ENCODE measurements at places on chromosomes 1 and 21.

GRCh38 chr1:43129426-43129825 lies 42.7 kb downstream of the EBNA1BP2 start:
- DNase-seq, result no peak
- H3K4me3 ChIP-seq, result no peak overlapping the region
- H3K36me3 ChIP-seq, result no peaks in the 10 kb centered on the region
- H3K4me1 ChIP-seq, result no peaks in the 10 kb centered on the region

GRCh38 chr1:164858096-164858632 lies 299.2 kb downstream of the PBX1 start:
- peaks cover 13% of the 10 kb centered on the region for H3K27me3 ChIP-seq
- H3K4me1 ChIP-seq, result no peaks in the 10 kb centered on the region
- no peak overlapping the region for H3K27ac ChIP-seq
- H3K4me3 ChIP-seq, result no peak overlapping the region
- no peak for DNase-seq

- H3K27me3 ChIP-seq, result peaks cover 89% of the 10 kb centered on the region
- no peak overlapping the region for H3K27ac ChIP-seq
- no peak for DNase-seq
- H3K4me1 ChIP-seq, result no peaks in the 10 kb centered on the region
- H3K36me3 ChIP-seq, result no peaks in the 10 kb centered on the region
Measured at GRCh38 chr1:205523261-205523890, 18.9 kb downstream of the CDK18 start.

- no peak for DNase-seq
- no peak overlapping the region for H3K27ac ChIP-seq
- H3K36me3 ChIP-seq, result no peaks in the 10 kb centered on the region
- H3K4me1 ChIP-seq, result peaks cover 12% of the 10 kb centered on the region
Measured at GRCh38 chr1:156372265-156372586, 3.2 kb downstream of the RHBG start.

- no peaks in the 10 kb centered on the region for H3K36me3 ChIP-seq
- peak; percentile 42 for DNase-seq
- no peak overlapping the region for H3K4me3 ChIP-seq
- no peak overlapping the region for H3K27ac ChIP-seq
- peaks cover 71% of the 10 kb centered on the region for H3K27me3 ChIP-seq
Measured at GRCh38 chr1:7646981-7647901, 123.9 kb upstream of the VAMP3 start.

GRCh38 chr1:183996396-183996795 lies 41.1 kb downstream of the COLGALT2 start:
- DNase-seq, result no peak
- H3K36me3 ChIP-seq, result no peaks in the 10 kb centered on the region
- H3K4me3 ChIP-seq, result no peak overlapping the region
- H3K27me3 ChIP-seq, result no peaks in the 10 kb centered on the region

GRCh38 chr1:156848461-156849150 lies 10.3 kb downstream of the INSRR start:
- no peak for DNase-seq
- no peak overlapping the region for H3K27ac ChIP-seq
- no peak overlapping the region for H3K4me3 ChIP-seq
- H3K27me3 ChIP-seq, result peaks cover 80% of the 10 kb centered on the region
- H3K4me1 ChIP-seq, result peaks cover 22% of the 10 kb centered on the region

GRCh38 chr1:201533836-201534235 lies 5.1 kb upstream of the NAV1 start:
- H3K27me3 ChIP-seq, result no peaks in the 10 kb centered on the region
- H3K27ac ChIP-seq, result no peak overlapping the region
- peaks cover 20% of the 10 kb centered on the region for H3K4me1 ChIP-seq
- no peak for DNase-seq

DNA sequence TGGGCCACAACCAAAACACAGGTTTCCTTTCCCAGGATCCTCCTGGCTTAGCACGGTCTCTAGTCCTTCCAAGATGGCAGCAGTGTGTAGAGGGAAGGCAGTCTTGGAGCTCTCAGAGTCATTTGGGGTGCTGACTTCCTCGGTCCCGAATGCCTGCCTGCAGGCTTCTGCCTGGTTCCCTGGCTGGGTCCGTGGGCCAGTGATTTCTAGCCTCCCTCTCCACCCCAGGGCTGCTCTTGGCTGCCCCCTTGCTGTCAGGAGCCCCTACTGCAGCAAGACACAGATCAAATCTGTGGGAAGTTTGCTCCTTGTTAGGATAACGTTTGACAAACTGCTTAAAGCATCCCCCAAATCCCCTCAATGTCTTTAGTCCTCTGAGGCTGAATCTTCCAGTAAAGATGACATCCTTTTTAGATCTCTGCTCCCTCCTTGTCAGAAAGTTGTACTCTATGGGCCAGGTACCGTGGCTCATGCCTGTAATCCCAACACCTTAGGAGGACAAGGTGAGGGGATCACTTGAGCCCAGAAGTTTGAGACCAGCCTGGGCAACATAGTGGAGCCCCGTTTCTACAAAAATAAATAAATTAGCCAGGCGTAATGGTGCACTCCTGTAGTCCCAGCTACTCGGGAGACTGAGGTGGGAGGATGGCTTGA lies 272.5 kb downstream of the RRAGC start:
- H3K4me1 ChIP-seq, result no peaks in the 10 kb centered on the region
- DNase-seq, result no peak
- no peaks in the 10 kb centered on the region for H3K36me3 ChIP-seq
- H3K4me3 ChIP-seq, result no peak overlapping the region
- H3K27ac ChIP-seq, result no peak overlapping the region

DNA sequence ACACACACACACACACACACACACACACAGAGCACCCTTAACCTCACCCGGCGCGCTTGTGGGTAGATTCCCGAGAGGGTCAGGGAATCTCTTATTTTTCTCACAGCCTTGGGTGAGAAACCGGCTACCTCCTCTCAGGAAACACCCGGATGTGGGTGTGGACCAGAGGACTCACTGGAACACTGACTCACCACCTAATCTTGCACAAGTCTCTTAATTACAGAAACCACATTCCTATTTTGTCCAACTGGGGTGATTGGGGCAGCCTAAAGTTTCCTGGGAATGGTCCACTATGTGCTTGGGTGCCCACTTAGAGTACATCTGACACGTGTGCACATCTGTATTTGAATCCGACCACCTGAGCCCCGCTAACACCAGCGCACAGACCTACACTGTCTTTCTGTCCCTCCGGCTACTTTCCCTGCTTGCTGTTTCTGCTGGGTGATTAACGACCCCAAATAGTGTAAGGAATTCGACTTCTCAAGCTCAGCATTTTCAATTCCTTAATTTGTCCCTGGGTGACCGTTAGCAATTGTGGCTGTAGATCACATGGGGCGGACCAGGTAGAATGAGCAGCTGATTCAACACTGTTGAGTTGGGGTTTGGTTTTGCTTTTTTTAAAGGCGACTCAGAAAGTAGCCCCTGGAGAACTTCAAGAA lies 14.0 kb upstream of the TBX15 start:
- no peak overlapping the region for H3K4me3 ChIP-seq
- peaks cover 29% of the 10 kb centered on the region for H3K4me1 ChIP-seq
- no peaks in the 10 kb centered on the region for H3K36me3 ChIP-seq
- peak; percentile 66 for DNase-seq

- DNase-seq, result peak; percentile 45
- no peaks in the 10 kb centered on the region for H3K4me1 ChIP-seq
- peaks cover 6% of the 10 kb centered on the region for H3K36me3 ChIP-seq
- no peaks in the 10 kb centered on the region for H3K27me3 ChIP-seq
Measured at GRCh38 chr1:243343970-243344937, 88.4 kb downstream of the SDCCAG8 start.

GRCh38 chr1:66571789-66572188 lies 37.8 kb downstream of the SGIP1 start:
- no peaks in the 10 kb centered on the region for H3K36me3 ChIP-seq
- H3K4me1 ChIP-seq, result peaks cover 1% of the 10 kb centered on the region
- DNase-seq, result peak; percentile 88
- no peaks in the 10 kb centered on the region for H3K27me3 ChIP-seq

- peaks cover 19% of the 10 kb centered on the region for H3K4me1 ChIP-seq
- peaks cover 38% of the 10 kb centered on the region for H3K27me3 ChIP-seq
- no peak for DNase-seq
- peaks cover 3% of the 10 kb centered on the region for H3K36me3 ChIP-seq
- H3K27ac ChIP-seq, result no peak overlapping the region
Measured at GRCh38 chr1:206116191-206116872, 856 bp downstream of the AVPR1B start.

GRCh38 chr1:157357111-157357510 lies 195.2 kb downstream of the FCRL5 start:
- peaks cover 15% of the 10 kb centered on the region for H3K27me3 ChIP-seq
- H3K4me3 ChIP-seq, result no peak overlapping the region
- H3K4me1 ChIP-seq, result no peaks in the 10 kb centered on the region
- H3K27ac ChIP-seq, result no peak overlapping the region
- no peaks in the 10 kb centered on the region for H3K36me3 ChIP-seq

- H3K27me3 ChIP-seq, result no peaks in the 10 kb centered on the region
- DNase-seq, result no peak
- no peak overlapping the region for H3K4me3 ChIP-seq
- H3K36me3 ChIP-seq, result no peaks in the 10 kb centered on the region
Measured at GRCh38 chr1:234504969-234505768, 26.2 kb upstream of the TARBP1 start.

GRCh38 chr1:159866905-159867663 lies 4.6 kb upstream of the VSIG8 start:
- DNase-seq, result no peak
- H3K4me1 ChIP-seq, result peaks cover 25% of the 10 kb centered on the region
- H3K27ac ChIP-seq, result no peak overlapping the region

DNA sequence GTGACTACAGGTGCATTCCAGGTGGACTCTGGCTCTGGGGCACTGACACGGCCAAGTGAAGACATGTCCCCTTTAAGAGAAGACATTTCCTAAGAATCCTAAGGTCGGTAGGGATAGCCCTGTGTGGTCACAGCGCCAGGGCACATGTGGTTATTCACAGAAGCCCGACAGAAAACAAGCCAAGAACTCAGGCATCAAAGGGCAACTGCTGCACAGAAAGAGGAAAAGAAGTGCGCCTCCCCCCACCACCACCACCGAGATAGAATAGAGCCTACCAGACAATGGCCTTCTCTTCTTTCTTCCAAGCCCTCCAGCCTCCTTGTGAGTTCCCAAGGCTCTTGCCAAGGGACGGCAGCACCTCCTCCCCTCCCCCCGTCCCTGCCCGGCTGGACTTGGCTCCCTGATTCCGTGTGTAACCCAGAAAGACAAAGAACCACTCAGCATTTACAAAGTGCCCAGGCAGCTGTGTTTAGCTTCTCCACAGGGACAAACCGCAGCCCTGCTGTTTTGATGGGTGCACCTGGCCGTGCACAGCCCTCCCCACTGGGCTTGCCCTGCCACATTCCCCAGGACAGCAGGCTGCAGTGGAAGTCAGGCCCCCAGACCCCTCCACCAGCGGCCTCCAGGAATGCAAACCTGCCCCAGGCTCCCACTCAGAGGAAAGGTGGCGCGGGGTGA lies 30.2 kb downstream of the TMPRSS2 start:
- peaks cover 10% of the 10 kb centered on the region for H3K4me1 ChIP-seq
- peaks cover 43% of the 10 kb centered on the region for H3K27me3 ChIP-seq
- DNase-seq, result no peak
- no peak overlapping the region for H3K4me3 ChIP-seq
- H3K27ac ChIP-seq, result no peak overlapping the region

DNA sequence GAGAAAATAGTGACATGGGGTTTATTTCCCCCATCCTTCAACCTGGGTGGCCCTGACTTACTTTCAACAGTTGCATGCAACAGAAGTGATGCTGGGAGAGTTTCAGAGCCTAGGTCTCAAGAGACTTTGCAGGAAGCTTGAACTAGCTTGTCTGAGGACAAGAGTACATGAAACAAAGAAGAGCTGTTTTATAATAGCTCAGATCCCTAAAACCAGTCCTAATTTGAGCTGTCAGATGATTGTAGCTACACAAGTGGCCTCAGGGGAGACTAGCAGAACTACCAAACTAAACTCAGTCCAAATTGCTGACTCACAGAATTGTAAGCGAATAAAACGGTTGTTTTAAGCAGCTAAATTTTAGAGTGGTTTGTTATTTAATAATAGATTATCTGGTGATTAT lies 17.1 kb downstream of the RC3H1 start:
- H3K36me3 ChIP-seq, result no peaks in the 10 kb centered on the region
- DNase-seq, result peak; percentile 48
- peaks cover 6% of the 10 kb centered on the region for H3K4me1 ChIP-seq
- H3K27ac ChIP-seq, result no peak overlapping the region
- no peak overlapping the region for H3K4me3 ChIP-seq
- no peaks in the 10 kb centered on the region for H3K27me3 ChIP-seq

DNA sequence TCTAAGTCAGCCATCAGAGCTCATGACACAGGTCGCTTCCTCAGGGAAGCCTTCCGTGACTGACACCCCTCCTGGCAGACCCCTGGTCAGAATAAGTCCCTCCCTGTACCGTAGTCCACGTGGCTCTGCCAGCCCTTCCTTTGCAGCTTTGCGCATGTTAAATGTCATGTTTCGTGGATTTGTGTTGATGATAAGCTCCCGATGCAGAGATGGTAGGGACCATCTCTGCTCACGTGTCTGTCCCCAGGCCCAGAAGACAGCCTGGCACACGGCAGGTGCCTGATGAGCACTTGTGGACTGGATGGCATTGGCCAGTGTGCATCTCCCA lies 75.9 kb downstream of the DHRS3 start:
- H3K36me3 ChIP-seq, result no peaks in the 10 kb centered on the region
- no peak overlapping the region for H3K4me3 ChIP-seq
- DNase-seq, result no peak
- H3K27ac ChIP-seq, result no peak overlapping the region

DNA sequence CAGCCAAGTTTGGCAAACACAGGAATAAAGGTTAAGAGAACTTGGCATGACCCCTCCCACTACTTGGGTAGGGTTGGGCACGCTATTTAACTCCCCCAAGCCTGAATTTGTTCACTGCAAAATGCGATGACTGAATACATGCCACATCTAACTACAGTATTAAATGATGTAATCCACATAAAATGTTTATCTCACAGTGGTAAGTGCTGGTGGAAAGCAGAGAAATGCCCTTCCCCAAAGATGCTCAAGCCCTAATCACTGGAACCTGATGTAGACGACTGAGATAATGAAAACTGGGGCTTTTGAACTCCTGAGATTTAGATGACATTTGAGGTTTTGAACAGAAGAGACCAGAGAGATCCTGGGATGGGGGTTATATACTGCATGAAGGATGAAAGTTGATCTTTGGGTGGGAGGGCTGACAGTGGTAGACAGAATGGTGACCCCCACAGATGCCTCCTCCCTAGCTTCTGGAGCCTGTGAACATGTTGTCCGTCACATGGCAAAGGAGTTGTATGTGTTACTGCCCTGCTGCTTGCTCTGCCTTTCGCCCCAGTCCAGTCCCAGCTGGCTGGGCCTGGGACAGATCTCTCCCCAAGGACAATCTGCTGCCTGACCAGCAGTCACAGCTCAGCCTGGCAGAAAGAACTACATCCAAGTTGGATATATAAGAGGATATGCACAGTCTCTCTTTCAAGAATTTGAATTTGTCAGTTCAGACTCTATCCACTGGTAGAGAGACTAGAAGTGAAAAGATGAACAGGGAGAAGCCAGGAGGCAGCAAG lies 120.9 kb downstream of the DAB1 start:
- H3K4me3 ChIP-seq, result no peak overlapping the region
- H3K36me3 ChIP-seq, result no peaks in the 10 kb centered on the region
- H3K27ac ChIP-seq, result no peak overlapping the region
- H3K4me1 ChIP-seq, result no peaks in the 10 kb centered on the region
- DNase-seq, result no peak

- no peak for DNase-seq
- H3K4me1 ChIP-seq, result no peaks in the 10 kb centered on the region
- no peak overlapping the region for H3K27ac ChIP-seq
- no peak overlapping the region for H3K4me3 ChIP-seq
- H3K36me3 ChIP-seq, result no peaks in the 10 kb centered on the region
- no peaks in the 10 kb centered on the region for H3K27me3 ChIP-seq
Measured at GRCh38 chr21:37297364-37297763, 30.2 kb upstream of the VPS26C start.

GRCh38 chr1:225670356-225670755 lies 17.4 kb upstream of the ENAH start:
- no peaks in the 10 kb centered on the region for H3K27me3 ChIP-seq
- H3K36me3 ChIP-seq, result no peaks in the 10 kb centered on the region
- no peaks in the 10 kb centered on the region for H3K4me1 ChIP-seq
- no peak overlapping the region for H3K4me3 ChIP-seq

All from mesenchymal stem cell (in vitro differentiated cells and primary cell).